ENCODE measurements at places on chromosomes 13 and 19. TPM values are rescaled to one million over a fixed set of nuclear protein-coding genes. Genes with fewer than 3 reads are reported as not detected.

The B3GNT3 gene
- total RNA-seq: 108 TPM

The SELENOW gene
- 519 TPM for total RNA-seq

The LMTK3 gene
- total RNA-seq: 3.1 TPM

The ZNF415 gene
- 4.9 TPM for total RNA-seq

The LINGO3 gene
- total RNA-seq: 0.58 TPM

DNA sequence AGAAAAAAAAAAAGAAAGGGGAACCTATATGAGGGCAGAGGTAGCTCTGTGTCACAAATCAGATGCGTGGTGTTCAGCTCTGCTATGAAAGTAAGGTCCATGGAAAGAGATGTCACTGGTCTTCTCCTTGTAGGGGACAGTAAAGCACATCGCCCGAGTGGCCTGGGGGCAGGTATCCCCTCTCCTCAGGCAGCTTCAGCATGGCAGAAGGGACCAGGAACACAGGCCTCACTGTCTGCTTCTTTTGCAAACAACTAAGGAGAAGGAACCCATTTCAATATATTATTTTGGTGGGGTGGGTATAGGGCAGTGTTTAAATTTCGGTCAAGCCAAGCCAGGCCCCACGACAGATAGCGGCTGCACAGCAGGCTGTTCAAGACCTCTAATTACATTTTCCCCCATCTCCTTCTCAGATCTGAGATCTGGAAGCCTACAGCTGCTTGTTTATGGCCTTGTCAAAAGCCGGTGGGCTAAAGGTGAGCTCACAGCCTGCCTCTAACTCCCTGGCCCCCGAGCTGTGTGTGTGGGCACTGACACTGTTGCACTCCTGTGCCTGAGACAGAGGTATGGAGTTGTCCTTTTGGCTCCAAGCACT, 72.8 kb downstream of the HSPH1 start:
- DNase-seq: no peak

DNA sequence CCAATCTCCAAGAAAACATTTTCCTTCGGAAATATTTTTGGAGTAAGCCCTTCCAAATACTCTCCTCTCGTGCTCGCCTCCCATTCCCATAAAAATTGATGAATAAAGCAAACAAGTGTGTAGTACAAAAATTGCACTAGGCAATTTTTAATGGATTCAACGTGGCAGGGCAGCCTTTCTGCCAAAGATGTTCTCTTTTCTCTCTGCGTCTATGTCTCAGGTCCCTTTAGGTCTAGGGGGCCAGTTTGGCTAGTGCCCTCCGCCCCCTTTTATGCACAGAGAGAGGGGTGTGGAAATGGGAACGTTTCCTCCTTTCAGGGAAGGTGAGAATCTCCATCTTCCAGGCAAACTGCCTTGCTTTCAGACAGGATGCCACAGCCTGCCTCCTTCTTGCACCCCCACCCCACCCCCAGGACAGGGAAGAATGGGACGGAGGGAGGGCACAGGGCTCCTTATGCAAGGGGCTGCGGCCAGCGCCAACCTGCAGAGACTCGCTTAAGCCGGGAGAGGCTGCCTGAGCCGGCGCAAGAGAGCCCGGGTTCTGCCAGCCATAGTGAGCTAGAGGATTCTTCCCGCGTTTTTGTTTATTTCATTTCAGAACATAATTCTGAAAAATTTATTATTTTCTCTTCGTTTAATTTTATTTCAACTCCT, 2.7 kb upstream of the ZIC2 start:
- peak; percentile 24 for DNase-seq

- DNase-seq: no peak
Measured at GRCh38 chr19:51359294-51359693, 6.9 kb downstream of the ETFB start.

DNA sequence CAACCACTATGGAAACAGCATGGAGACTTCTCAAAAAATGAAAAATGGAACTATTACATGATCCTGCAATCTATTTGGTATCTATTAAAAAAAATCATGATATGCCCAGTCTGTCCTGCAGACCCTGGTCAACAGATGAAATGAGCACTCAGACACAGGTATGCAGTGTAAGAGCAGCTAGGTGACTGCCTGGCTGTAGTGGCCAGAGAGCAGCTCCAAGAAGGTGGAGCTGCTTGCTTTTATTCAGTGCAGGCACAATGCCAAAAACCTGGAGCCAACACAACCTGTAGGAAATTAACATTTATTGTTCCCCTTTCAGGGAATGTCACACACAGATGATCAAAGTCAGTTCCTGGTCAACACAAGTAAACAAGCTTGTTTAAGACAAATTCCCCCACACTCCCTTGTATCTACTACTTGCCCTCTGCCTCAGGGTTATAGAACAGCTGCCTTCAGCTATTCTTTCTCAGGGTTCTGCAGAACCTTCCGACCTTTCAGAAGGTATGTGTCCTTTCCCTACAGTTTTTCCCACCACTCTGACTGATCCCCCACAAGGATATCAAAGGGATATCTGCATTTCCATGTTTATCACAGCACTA, 933.7 kb upstream of the SLITRK5 start:
- DNase-seq: no peak

GRCh38 chr19:6735181-6735911, 2.0 kb downstream of the GPR108 start:
- no peak for DNase-seq

GRCh38 chr13:79060216-79060615, 345.8 kb downstream of the RBM26 start:
- no peak for DNase-seq

GRCh38 chr19:13417054-13417453, 89.2 kb downstream of the CACNA1A start:
- no peak for DNase-seq

DNA sequence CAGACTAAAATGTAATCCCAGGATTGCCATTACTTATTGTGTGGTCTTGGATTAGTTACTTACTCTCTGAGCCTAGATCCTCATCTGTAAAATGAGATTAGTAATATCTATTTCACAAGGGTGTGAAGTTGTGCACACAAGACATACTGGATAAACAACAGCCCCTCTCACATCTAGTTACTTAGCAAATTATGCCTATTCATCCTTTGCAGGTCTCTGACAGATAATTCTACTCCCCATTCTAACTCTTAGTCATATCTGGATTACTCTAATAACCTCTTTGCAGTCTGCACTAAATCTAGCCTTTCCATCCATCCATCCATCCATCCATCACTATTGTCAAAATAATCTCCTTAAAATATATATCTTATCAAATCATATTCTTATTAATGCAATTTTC, 12.4 kb downstream of the MTRF1 start:
- DNase-seq: no peak

- DNase-seq: no peak
Measured at GRCh38 chr19:41802770-41803169, 6.4 kb downstream of the CEACAM3 start.

DNA sequence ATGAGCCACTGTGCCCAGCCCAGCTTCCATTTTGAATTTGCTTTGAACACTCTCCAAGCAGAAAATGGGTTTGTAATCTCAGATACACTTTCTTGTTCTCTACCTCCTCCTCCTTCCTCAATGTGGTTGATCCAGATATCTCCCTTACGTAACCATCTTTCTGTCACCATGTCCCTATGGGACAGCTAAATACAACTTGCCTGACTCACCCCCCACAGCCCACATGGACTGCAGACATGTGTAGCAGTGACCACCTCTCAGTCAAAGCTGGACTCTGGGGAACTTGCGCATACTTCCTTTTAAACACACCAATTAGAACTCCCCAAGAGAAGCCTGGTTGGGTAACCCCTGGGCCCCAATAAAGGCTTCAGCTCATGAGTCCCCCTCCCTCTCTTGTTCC, 10.8 kb upstream of the ZNF799 start:
- no peak for DNase-seq

- DNase-seq: no peak
Measured at GRCh38 chr13:37179645-37180044, 74.2 kb upstream of the CSNK1A1L start.

DNA sequence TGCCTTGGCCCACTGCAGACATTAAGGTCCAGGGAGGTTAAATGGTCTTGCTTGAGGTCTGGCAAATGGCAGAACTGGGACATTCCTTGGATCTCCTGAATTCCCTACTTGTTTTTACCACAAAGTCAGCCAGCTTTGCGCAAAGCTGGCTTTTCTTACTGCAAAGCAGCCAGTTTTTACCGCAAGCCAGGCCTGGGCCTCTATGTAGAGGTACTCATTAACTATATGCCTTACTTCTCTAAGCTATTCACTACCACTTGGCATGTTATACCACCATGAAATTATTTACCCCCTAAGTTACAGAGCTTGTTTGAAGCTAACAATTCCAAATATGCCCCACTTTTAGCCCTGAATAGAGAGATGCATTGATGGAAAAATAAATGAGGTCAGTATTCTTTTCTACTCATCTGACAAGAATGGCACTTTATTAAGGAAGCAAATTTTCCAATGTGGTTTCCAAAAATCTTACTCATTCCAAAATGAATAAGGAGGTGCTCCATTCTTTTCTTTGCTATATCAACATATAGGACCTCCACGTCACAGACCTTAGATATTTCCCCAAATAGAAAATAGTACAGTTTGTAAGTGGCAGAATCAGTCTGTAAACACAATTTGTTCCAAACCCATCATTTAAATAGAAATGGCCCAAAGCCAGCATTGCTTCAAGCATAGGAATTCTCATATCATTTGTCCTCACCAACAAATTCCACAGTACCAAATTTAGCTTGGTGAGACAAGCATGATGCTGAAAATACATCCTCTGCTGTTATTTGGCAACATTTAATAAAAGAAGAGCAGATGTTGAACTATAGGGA, 143.9 kb upstream of the TSC22D1 start:
- no peak for DNase-seq

DNA sequence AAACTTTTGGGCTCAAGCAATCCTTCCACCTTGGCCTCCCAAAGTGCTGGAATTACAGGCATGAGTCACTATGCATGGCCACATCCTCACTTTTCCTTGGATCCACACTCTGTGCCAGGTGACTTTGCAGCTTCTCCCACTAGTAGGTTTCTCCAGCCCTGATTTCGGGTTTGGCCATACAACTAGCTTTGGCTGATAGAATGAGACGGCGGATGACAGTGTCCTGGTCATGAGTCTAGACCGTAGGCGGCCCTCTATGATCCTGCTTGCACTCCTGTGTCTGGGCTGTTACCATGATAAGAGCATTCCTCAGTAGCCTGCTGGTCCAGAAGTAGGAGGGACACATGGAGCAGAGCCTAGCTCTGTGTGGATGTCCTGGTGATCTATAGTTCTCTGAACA, 112.5 kb upstream of the KL start:
- no peak for DNase-seq

DNA sequence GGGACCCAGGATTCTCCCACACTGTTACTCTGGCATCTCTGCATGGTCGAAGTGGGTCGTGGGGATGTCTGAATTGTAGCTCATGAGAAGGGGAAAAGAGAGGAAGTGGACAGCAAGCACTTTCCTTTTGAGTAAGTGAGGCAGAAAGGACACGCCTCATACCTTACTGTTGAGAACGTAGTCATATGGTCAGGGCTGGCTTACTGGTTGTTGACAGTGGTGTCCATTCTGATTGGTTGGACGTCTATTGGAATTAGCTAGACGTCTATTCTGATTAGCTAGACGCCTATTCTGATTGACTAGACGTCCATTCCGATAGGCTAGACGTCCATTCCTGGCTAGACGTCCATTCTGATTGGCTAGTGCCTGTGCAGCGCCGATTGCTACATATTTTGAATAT, 12.4 kb downstream of the GRIN2D start:
- DNase-seq: no peak

DNA sequence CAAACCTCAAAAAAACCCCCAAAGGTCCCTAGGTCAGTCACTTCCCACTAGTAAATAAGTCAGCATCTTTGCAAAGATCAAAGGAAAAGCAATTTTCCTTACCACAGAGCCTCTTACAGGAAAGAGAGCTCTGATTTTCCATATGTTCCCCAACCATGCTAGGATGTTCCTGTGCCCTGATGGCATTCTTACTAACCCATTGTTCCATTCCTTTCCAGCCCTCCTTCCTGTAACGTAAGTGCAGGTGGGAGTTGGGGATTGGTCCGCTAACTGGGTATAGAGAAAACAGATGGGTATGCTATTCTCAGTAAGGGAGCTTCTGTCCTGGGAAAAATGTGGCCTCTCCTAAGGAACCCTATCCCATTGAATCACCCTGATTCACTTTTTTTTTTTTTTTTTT, 14.3 kb downstream of the DPRX start:
- DNase-seq: no peak

DNA sequence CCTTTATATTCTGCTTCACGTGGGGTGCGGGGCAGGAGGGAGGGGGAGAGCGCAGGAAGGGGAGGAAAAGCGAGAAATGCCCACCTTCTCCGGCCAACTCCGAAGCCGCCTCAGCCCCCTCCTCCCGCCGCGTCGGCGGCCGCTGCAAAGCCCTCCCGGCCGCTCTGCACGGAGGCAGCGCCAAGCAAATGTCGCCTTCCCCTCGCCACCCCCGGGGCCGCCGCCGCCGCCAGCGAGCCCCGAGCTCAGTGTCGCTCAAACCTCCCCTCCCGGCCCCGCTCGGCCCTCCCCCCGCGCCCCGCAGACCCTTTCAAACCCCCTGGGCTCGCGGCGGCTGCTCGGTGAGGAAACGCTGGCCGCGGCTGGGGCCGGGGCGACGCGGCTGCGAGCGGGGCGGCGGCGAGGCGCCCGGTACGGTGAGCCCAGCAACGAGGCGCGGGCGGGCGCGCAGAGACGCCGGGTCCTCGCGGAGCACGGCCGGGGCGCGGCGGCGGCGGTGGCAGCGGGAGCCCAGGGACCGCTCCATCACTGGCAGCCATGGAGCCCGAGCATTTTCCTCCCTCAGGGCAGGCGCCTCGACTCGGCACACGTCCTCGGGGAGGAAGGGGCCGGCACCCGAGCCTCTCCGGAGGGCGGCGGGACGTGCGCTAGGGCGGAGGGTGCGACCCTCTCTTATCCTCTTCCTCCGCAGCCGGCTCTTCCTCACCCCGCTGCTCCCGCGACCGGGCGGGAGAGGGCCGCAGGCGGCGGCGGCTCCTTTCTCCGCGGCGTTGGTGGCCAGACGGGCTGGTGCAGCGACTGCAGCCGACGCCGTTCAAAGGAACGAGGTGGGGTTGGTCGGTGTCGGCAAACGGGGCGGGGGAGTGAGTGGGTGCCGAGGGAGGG, 463 bp upstream of the TSC22D1 start:
- no peak for DNase-seq

DNA sequence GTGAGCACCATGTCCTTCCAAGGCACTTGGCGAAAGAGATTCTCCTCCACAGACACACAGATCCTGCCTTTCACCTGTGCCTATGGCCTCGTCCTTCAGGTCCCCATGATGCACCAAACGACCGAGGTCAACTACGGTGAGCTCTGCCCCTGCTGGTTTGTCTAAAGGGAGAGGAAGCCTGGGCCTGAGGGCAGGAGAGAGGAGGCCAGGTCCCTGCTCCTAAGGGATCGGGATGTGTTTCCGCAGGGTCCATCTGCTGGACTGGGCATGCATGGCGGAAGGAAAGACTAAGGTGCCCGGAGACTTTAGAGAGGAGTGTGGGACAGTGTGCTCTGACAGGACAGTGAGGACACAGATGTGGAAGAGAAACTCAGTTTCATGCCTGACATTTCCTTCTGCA, 7.6 kb downstream of the SERPINE3 start:
- no peak for DNase-seq

- DNase-seq: no peak
Measured at GRCh38 chr13:49760558-49760957, 31.9 kb downstream of the KPNA3 start.
